ENCODE measurements at places on chromosomes 12 and 14.
A peak's percentile ranks its signal among the peaks of the same experiment; 100 is the strongest.

- no peak for DNase-seq
Observed at GRCh38 chr12:13153180-13153579, 43.3 kb upstream of the EMP1 start.

- DNase-seq = no peak
Observed at GRCh38 chr12:77388445-77389265, 323.3 kb upstream of the E2F7 start.

DNA sequence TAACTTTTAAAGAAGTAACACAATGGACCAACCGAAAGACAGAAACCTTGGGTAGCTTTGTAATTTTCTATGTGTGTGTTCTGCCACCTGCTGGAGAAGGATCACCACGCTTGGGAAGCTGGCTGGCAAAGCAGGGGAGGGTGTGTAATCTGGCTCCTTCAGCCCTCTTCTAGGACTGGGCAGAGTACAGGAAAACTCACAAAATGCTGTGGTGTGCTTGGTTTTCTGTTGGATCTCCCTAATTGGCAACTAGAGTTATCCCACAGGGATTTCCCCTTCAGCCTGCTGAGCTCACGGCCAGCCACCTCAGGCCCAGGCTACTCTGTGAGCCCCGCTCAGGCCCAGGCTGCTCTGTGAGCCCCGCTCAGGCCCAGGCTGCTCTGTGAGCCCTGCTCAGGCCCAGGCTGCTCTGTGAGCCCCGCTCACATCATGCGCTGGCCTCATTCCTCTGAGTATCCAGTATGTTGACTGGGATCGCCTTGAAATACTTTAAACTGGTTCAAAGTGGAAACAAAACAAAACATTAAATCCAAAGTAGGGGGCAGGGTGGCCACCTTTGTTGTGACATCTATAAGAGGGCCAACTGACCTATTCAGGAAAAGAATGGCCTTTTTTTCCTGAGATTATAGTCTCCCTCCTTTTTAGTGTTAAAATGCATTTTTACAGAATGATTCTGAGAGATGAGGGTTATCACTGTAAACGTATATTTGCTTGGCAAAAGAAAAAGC, 52.0 kb upstream of the RNU6-8 start:
- DNase-seq = peak; percentile 14

GRCh38 chr14:51979088-51979709, 10.1 kb upstream of the RTRAF start:
- peak; percentile 28 for DNase-seq

- no peak for DNase-seq
Observed at GRCh38 chr12:117857632-117858612, 110.9 kb downstream of the KSR2 start.

GRCh38 chr12:118061873-118062843, 1.2 kb upstream of the WSB2 start:
- no peak for DNase-seq

DNA sequence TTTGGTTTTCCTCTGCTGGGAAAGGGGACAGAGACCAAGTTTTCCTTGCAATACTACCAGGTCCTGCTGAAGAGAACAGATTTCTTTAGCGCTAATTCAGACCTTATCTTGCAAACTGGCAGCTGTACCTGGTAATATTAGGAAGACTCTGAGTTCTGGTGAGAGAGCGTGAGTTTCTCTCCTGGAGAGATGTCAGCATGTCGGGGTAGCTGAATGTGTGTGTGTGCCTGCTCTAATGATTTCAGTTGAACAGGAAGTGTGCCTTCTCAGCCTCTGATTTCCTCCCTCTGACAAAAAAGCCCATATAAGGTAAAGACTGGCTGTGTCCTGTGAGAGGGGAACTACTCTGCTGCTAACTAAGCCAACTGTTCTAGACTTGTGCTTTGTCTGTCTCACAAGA, 10.3 kb upstream of the ERP27 start:
- peak; percentile 63 for DNase-seq

DNA sequence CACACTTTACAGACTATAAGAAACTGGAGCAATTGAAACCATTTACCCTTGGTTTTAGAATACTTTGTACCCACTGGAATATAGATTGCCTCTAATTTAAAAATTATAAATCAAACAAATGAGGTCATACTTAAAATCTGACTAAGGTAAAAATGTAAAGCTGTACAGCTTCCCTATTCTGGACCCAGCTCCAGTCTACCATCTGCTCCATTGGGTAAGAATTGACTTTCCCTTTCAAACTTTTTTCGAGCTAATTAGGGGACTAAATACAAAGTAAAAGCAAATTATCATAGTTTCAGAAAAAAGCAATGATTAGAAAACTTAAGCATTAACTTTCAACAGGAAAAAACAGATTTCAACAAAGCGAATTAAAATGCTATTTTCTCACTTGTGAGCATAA, 4.3 kb downstream of the KRR1 start:
- DNase-seq = no peak

DNA sequence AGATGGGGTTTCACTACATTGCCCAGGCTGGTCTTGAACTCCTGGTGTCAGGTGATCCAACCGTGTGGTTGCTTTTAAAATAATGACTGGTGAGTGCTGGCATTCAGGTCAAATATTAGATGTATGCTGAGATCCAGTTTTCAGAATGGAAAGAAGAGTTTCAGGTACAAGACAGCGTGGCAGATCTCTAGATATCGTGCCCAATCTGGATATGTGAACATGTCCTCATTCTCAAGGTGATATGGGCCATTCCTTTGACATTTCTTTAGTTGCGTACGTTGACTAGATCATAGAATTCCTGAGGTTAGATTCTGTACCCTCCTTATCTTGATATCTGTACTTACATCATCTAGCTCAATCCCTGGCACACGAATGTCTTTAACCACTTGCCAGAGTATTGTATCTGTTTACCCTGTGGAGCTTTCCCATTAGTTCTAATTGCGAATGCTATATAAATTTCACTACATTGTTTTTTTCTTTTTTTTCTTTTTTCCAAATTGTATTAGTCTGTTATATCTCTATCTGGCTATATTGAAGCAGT, 80.2 kb downstream of the ANO6 start:
- DNase-seq = no peak

GRCh38 chr14:55814873-55815272, 234.9 kb downstream of the KTN1 start:
- DNase-seq = no peak

DNA sequence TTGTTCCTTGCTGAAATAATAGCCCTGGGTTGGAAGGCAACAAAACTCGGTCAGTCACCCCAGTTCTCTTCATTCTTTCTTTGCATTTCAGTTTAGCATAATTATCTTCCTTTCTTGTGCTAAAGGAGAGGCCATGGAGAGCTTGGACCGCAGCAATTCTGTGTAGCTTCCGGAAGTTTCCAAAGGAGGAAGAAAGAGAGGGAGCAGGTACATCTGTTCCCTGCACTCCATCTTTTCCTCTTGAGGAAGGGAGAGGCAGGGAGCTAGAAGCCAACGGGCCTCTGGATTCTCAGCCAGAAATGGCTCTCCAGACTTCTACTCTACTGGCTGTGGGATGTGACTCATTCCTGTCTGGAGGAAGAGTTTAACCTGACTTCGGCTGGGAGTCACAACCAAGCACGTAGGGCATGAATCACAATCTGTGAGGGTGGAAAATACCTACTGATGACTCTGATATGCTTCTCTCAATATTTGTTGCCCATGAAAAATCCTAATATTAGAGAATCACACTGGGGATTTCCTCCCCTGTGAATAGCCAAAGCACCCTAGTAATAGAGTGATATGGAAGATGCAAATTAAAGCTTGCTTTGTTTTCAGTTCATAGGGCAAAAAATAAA, 17.0 kb downstream of the ANO6 start:
- DNase-seq = no peak

GRCh38 chr12:67006610-67007009, 262.5 kb upstream of the CAND1 start:
- DNase-seq = no peak

GRCh38 chr12:96219700-96220206, 25.6 kb downstream of the ELK3 start:
- DNase-seq = peak; percentile 28

DNA sequence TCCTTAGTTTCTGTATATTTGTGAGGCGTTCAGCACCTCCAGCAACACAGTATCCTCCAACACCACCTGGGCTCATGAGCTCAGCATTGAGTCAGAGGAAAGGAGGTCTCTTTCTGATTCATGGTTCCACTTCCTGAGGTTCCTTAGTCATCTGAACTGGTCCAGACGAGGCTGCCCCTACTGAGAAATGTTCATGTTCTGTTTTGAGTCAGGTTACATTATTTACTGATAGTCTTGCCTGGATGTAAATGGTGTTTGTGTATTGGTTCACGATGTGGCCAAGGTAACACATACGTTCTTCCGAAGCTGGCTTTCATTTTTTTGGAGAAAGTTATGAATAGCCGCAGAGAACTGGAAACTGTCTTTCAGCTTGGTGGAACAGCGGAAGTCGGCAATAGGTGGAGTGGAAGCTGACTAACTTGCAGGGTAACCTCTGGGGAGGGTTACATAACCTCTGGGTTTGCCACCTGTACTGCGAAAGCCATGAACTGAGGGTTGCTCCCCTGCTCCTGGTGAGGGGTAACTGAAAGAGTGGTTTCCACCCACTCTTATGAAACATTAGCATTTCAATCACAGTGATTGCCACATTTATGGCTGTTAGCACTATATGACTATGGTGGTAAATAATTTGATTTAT, 42.2 kb upstream of the MANSC4 start:
- no peak for DNase-seq

DNA sequence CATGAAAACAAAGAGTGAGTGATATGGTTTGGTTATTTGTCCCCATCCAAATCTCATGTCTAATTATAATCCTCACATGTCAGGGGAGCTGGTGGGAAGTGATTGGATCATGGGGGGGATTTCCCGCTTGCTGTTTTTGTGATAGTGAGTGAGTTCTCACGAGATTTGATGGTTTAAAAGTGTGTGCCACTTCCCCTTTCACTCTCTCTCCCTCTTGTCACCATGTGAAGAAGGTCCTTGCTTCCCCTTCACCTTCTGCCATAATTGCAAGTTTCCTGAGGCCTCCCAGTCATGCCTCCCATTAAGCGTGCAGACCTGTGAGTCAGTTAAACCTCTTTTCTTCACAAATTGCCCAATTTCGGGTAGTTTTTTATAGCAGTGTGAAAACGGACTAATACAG, 2.1 kb upstream of the ATXN7L3B start:
- DNase-seq = no peak

DNA sequence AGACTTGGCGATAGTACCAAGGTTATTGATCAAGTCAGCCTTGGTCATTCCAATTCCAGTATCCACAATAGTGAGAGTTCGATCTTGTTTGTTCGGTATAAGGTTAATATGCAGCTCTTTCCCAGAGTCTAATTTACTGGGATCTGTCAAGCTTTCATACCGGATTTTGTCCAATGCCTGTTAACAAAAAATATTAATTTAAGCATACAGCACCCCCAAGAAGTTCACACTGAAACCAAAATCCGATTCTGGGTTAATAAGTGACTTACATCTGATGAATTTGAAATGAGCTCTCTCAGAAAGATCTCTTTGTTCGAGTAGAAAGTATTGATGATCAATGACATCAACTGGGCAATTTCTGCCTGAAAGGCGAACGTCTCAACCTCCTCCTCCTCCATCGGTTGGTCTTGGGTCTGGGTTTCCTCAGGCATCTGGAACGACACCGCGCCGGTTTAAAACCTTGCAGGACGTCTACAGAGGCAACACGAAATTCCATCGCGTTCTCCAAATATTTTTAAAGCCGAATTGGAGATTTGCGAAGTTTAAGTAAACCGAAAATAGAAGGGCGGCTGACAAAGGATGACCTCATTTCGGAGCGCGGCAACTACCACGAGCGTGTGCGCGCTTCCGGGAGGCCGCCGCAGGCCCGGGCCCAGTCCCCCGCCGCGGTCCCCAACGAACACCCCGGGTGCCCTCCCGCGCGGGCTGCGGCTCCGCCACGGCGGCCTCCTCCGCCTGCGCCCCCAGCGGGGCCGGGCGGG, 716 bp downstream of the HSP90AA1 start:
- no peak for DNase-seq

DNA sequence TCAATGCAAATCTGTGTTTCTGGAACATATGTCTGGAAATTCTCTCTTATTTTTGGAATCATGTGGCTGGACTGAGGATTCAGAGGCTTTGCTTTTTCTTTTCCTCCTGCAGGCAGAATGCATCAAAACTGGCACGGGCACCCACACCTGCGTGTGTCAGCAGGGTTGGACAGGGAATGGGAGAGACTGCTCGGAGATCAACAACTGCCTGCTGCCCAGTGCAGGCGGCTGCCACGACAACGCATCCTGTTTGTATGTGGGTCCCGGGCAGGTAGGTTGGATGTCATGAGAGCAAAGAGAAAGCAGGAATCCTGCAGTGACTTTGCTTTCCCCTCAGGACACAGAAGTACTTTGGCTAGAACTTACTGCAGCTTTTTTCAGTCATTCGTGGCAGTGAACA, 90.3 kb downstream of the STAB2 start:
- no peak for DNase-seq

GRCh38 chr14:62158779-62159178, 396.6 kb downstream of the SNAPC1 start:
- DNase-seq = no peak

- DNase-seq = no peak
Observed at GRCh38 chr14:36988568-36988967, 183.8 kb downstream of the SLC25A21 start.

GRCh38 chr14:95147597-95147996, 9.7 kb downstream of the DICER1 start:
- no peak for DNase-seq

DNA sequence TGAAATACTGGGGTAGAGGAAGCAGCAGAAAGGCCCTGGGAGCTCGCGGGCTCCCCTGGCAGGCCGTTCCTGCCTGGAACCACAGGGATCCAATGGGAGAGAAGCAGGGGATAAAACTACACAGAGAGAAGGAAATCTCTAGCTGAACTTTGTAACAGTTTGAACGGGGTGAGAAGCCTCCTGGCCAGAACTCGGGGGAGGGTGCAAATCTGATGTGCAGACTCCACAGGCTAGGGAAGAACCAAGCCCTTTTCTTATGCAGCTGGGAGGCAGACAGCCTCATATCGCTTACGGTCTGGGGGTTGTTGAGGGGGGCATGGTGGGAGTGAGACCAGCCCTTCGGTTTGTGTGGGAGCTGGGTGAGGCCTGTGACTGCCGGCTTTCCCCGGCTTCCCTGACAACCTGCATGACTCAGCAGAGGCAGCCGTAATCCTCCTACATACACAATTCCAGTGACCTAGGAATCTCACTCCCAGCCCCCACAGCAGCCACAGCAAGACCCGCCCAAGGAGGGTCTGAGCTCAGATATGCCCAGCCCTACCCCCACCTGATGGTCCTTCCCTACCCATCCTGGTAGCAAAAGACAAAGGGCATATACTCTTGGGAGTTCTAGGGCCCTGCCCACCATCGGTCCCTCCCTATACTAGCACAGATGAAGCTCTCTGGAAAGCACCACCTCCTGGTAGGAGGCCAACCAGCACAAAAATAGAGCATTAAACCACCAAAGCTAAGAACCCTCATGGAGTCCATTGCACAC, 143.0 kb downstream of the TMTC1 start:
- DNase-seq = peak; percentile 5

GRCh38 chr12:16036073-16036472, 124.9 kb downstream of the DERA start:
- DNase-seq = no peak

GRCh38 chr12:12202747-12203146, 64.1 kb downstream of the LRP6 start:
- no peak for DNase-seq

- no peak for DNase-seq
Observed at GRCh38 chr12:2256915-2257314, 204.1 kb downstream of the CACNA1C start.

GRCh38 chr12:122422730-122423257, 325 bp upstream of the CLIP1 start:
- DNase-seq = no peak

- no peak for DNase-seq
Observed at GRCh38 chr12:27564612-27565213, 40.7 kb downstream of the PPFIBP1 start.

- DNase-seq = no peak
Observed at GRCh38 chr12:108039794-108040193, 89.3 kb upstream of the WSCD2 start.

- DNase-seq = no peak
Observed at GRCh38 chr12:115450710-115451109, 766.7 kb upstream of the TBX3 start.

All from DMS 273 treated with DMSO at 0.1 percent for 48 hours (cell line).